RPMI7951 (cell line): ENCODE measurements at places on chromosomes 1 and 21. TPM values are rescaled to one million over a fixed set of nuclear protein-coding genes. Genes with fewer than 3 reads are reported as not detected.

Gene LRRIQ3
- total RNA-seq: 2.0 and 2.1 TPM in 2 replicates

Gene NKAIN1
- 0.20 and 2.2 TPM in 2 replicates for total RNA-seq

Gene TEDDM1
- not detected in 2 replicates for total RNA-seq

Gene CD164L2
- total RNA-seq: not detected in 2 replicates

Gene AMPD1
- not detected in 2 replicates for total RNA-seq

Gene DAP3
- 101 and 113 TPM in 2 replicates for total RNA-seq

Gene SLC44A5
- 0.12 TPM in 1 of 2 replicates, not detected in the other for total RNA-seq

Gene FAAH
- total RNA-seq: not detected in 2 replicates

Gene AGMAT
- total RNA-seq: 1.2 and 1.6 TPM in 2 replicates

Gene PAQR6
- 0.12 and 0.29 TPM in 2 replicates for total RNA-seq

Gene TRAF3IP3
- total RNA-seq: not detected in 2 replicates

Gene DYNLT5
- not detected in 2 replicates for total RNA-seq

Gene CFAP107
- total RNA-seq: not detected in 2 replicates

Gene FCER1G
- 1.3 TPM in 1 of 2 replicates, not detected in the other for total RNA-seq

Gene RASSF5
- 0.24 and 0.59 TPM in 2 replicates for total RNA-seq

Gene KCNJ9
- total RNA-seq: not detected in 2 replicates

Gene FCRL1
- 0.10 TPM in 1 of 2 replicates, not detected in the other for total RNA-seq

Gene GJA5
- 0.12 TPM in 1 of 2 replicates, not detected in the other for total RNA-seq
